ENCODE measurements at places on chromosomes 11 and 22. TPM values are rescaled to one million over a fixed set of nuclear protein-coding genes. Genes with fewer than 3 reads are reported as not detected.

- no peak for DNase-seq
Observed at GRCh38 chr22:46891382-46891951, 129.0 kb downstream of the TBC1D22A start.

GRCh38 chr11:3126207-3126865 lies 38.8 kb downstream of the OSBPL5 start:
- no peak for DNase-seq

DNA sequence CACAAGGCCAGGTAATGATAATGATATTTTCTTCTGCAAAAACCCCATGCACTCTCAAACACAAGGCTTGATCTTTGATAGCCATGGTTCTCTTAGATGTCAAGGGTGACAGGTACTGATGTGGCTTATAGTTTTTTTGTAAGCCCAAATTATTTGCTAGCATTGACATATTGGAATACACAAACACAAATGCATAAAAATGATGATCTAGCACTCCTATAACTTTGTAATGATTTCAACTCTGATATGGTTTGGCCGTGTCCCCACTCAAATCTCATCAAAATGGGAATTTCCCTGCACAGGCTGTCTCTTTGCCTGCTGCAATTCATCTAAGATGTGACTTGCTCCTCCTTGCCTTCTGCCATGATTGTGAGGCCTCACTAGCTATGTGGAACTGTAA lies 572.5 kb upstream of the CCDC90B start:
- no peak for DNase-seq

DNA sequence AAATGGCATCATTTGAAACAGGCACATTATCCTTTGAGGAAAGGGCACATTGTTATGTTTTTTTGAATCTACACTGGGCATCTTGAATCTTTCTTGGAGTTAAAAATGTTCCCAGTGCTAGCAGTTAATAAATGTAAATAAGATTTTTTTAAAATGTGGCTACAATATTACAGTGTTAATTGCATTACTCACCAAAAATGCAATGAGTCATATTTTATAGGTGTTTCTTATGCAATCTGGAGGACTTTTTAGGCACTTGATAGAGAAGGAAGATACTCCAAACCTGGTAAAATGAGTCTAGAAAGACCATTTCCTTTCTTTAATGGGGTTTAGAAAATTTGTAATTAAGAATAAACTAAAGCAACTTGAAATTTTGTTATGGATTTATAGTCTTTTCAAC lies 238.0 kb downstream of the METTL15 start:
- DNase-seq, result no peak

DNA sequence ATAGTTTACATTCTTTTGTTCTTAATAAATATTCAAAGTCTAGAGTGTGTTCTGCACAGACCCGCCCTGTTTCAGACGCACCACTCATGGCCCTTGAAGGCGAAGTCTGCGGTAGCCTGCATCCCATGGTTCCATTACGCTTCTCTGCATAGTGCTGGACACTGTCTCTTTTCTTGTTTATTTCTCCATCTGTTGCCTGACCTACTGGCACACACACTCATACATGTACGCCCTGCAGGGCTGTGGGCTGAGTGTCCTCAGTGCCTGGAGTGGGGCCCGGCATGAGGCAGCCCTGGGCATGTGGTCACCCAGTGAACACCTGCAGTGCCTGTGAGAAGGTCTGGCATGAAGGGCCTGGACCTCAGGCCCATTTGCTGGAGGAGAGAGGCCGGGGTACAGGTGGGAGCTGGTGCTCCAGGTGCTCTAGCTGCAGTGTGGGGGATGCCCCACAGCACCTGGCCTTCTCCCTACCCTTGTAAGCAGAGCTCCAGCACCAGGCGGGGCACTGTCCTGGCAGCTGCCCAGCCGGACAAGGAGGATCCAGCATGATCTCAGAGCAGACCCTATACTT lies 404.1 kb downstream of the TBC1D22A start:
- DNase-seq, result no peak

DNA sequence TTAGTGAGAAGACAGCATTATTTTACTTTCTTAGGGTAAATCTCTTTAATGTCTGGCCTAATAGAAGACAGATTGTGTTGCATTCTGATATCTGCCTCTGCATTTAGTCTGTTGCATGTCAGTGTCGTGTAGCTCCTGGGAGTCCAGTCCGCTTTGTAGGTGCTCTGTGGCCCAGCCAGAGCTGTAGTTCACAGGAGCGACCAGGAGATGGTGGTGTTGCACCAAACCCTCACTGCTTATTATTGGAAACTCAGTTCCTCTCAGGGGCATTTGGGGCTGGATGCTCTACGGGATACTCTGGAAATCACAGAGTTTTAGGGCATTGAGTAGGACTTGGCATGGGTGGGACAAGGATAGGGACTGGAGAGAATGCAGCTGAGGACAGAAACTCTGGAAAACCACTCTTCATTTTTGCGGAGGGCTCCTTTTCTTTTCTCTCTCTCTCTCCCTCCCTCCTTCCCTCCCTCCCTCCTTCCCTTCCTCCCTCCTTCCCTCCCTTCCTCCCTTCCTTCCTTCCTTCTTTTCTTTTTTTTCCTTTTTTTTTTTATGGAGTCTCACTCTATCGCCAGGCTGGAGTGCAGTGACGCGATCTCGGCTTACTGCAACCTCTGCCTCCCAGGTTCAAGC lies 21.7 kb downstream of the MIAT start:
- no peak for DNase-seq

DNA sequence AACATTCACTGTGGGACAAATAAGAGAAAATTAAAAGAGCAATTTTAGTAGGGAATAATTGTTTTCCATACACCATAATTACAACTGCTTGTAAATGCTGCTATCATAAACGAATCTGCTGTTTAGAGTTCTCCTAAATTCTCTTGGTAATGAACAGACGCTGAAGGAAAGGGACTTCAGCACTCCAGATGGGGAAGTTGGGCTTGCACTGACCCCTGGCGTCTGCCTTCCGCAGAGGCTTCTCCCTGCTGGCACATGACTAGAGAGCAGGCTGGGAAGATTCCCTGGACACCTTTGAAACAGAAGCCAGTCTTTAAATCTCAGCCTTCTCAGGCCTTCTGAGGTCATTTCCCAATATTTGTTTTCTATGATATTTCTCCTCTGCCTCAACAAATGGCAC lies 84.1 kb downstream of the NXPE2 start:
- no peak for DNase-seq

DNA sequence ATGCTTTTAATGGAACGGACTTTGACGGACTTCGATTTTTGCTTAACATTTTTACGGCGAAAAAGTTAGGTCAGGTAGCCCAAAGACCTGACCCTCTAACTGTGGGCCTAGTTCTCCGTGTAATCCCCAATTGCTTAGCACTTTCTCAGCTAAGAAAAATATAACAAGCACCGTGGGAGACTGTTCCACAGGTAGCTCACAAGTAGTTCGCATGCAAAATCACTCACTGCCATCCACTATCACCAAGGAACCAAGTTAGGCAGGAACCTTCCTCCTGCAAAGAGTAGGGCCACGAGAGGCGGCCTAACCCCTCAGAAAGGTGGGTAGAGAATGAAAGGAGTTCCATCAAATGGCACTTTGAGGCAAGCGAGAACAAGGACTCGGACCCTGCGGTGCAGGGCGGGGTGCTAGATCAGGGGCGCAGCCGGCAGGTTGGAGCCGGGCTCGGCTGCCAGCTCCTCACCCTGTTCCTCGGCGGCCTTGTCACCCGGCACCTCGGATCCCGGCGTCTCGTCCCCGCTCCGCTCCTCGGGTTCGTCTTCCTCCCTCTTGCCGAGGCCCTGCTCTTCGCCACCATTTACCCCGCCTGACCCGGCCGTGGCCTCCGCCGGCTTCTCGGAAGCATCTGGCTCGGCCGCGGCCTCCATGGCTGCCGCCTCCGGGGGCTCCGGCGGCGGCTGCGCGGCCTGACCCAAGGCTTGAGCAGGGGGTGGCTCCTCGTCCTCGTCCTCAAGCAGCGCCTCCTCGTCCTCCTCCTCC lies 922 bp downstream of the HNRNPUL2 start:
- DNase-seq, result no peak

Gene NPAS4
- 0.72 TPM for polyA plus RNA-seq

Gene CYTH4
- not detected for polyA plus RNA-seq

Gene CLDN25
- polyA plus RNA-seq, result not detected

Data from BJ (cell line).